Cardiac fibroblast (primary cell): ENCODE measurements at places on chromosomes 16 and 17.

- no peak for DNase-seq
Measured at GRCh38 chr17:72373910-72374741, 253.3 kb downstream of the SOX9 start.

DNA sequence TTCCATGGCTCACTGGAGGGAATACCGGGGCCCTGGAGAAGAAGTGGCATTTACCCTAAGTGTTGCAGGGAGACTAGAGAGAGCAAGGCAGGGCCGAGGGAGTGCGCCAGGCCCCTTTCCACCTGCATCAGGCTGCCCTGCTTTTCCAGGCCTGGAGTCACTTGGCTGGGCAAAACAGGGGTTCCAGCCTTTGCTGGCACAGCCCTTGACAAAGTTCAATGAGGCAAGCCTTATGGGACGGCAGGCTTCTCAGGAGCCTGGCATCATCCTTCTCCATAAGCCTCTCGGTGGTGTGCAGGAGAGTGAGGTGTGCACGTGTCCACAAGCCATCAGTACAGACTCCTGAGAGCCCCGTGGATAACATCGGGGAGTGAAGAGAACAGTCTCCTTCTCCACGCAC is 27.1 kb downstream of the CACNA1G start:
- DNase-seq, result no peak

DNA sequence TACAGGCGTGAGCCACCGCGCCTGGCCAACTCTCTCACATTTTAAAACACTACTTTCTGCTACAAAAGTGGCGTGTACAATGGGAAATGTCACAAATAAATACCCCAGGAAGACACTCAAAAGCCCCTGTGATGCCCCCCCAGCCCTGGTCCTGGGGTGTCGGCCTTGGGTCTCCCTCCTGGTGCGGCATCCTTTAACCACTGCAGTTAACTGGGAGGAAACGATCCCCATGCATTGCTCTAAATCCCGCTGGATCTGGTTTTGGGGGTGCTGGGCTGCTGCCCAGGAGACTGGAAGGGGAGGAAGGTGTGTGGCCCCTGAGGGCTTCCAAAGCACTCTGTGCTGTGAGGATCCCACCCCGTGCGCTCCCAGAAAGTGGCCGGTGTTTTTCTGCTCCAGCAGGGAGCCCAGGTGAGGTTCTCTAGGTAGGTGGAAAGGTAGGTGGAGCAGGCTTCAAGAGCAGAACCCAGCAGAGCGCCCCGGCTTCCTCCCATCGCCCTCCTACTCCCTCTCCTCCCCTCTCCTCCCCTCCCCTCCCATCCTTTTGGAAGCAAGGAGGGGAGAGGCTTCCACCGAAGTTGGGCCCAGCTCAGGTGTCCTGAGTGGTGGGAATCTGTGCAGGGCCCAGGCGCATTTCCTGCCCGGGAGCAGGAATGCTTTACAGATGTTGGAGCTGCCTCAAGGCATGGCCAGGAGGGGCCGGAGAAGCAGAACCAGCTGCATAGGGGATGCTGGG is 363.3 kb downstream of the SEC14L1 start:
- DNase-seq, result no peak

DNA sequence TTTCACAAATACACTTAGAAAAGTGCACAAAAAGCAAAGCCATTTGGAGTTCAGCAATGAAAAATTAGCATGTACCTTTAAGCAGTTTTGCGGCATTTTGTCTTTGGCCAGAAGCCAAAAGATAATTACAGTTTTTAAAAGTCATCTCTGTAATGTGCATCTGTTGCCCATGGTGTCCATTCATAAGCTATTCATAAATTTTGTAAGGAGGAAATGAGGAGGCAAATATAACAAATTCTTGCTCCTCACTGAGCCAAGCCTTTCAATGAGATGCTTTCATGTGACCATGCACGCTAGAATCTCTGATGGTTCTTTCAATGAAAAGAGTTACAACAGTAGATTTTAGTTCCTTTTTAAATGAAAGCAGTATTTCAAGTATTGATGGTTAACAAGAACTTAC is 247.1 kb upstream of the MON1B start:
- peak; percentile 13 for DNase-seq

DNA sequence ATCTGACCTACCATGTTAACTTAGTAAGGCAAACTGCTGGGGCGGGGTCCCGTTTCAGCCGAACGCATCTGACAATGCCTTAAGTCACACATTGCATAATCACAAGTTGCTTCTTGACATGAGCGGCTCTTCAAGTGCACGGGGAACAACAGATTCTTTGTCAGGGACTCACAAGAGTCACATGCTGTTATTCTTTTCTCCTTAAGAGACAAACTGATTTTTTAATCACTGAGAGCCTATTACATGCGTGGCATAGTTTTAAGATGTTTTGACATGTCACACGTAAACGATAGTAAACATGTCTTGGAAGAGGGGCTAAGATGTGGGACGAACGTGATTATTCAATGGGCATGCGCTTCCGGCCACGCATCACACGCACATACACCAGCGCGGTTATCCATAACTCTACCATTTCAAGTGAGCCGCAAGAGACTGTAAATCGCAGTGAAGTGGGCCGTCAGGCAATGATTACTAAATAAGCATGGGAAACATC is 63.4 kb downstream of the ADCY9 start:
- DNase-seq, result peak; percentile 61

DNA sequence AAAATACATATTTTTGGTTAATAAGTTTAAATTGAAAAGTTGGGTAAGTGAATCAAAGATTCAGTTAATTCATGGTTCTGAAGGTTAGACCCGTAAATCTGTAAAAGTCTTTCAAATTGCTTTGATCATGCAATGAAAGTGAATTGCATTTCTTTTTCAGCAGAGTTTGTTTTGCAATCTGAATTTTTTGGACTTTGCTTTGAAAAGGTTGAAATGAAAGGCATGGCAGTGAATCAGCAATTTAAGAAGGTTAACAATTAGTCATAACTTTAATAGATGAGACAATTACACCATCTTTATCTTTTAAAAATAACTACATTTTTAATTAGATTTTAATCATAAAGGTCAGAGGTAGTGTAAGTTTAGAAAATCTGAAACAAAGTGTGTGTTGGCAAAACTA is 310.9 kb upstream of the KCNJ16 start:
- DNase-seq, result peak; percentile 56

- peak; percentile 22 for DNase-seq
Measured at GRCh38 chr17:57751348-57751971, 6.4 kb upstream of the CCDC182 start.

- peak; percentile 66 for DNase-seq
Measured at GRCh38 chr17:48236681-48237134, 129.1 kb downstream of the SNX11 start.

DNA sequence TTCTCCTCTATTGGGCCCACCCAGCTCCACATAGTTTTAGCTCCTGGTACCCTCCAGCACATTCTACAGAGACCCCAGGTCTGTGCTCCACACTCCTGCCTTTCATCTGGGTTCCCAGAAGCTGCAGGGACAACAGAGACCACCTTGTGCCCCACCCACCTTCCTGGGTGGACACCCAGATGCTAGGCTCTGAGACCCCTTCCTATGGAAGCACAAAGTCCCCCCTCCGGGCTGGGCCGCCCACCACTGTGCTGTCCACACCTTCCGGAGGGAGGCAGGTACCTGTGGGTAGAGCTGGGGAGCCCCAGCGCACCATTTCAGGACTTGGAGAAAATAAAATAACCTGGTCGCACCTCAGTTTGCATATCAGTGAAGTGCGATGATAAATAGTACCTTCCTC is 224.9 kb upstream of the FOXF1 start:
- DNase-seq, result no peak
